Stimulated activated CD4-positive, alpha-beta T cell treated with anti-CD3 and anti-CD28 coated beads, Interleukin-1b, Interleukin-23, amount 100 ng/mL, for 24 hours (primary cell): ENCODE measurements at places on chromosomes 1 and 21.

DNA sequence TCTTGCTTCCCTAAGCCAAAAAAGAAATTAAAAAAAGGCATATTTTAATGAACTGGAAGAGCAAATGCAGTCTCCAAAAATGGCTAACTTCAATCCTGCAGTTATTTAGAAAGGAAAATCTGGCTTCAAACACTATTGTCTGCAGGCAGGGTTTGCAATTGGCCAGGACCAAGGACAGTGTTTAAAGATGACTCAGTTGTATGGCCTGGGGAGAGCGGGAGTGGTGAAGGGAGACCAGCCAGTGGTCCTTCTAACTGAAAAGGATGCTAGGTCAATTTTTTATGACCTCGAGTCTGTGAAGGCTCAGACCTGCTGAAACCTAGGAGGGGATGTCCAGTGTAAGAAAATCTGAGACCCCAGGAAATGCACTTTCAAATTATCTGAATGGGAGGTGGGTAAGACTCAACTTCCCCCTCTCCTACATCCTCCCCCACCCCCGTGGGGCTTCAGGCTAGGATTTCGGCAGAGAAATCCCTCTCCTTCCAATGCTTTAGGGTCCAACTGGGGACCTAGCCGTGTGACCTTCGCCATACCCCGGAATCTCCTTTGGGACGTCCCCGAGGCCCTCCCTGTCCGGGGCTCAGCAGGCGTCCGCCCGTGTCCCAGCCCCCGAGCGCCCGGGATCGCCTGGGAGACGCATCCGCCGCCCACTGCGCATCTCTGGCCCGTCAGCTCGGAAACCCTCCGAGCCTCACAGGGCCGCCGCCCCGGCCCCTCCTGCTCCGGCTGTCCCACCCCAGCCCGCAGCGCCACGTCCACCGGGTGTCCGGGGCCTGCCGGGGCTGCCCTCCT, 602 bp upstream of the RIMKLA start:
- no peak for DNase-seq

- no peak for DNase-seq
These were observed 4.8 kb upstream of the HES5 start for GRCh38 chr1:2534687-2535441.

DNA sequence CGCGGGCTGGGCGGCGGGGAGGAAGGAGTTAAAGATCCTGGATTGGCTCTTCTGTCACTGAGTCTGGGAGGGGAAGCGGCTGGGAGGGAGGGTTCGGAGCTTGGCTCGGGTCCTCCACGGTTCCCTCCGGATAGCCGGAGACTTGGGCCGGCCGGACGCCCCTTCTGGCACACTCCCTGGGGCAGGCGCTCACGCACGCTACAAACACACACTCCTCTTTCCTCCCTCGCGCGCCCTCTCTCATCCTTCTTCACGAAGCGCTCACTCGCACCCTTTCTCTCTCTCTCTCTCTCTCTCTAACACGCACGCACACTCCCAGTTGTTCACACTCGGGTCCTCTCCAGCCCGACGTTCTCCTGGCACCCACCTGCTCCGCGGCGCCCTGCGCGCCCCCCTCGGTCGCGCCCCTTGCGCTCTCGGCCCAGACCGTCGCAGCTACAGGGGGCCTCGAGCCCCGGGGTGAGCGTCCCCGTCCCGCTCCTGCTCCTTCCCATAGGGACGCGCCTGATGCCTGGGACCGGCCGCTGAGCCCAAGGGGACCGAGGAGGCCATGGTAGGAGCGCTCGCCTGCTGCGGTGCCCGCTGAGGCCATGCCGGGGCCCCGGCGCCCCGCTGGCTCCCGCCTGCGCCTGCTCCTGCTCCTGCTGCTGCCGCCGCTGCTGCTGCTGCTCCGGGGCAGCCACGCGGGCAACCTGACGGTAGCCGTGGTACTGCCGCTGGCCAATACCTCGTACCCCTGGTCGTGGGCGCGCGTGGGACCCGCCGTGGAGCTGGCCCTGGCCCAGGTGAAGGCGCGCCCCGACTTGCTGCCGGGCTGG, at the start of gene NPR1:
Gene NPR1, plus strand, starts transcription at position 170 of the 818 bp plus-strand sequence. Its CDS starts 421 bp downstream, at position 591.
- no peak for DNase-seq

GRCh38 chr1:22212400-22213233, 69.7 kb upstream of the WNT4 start:
- no peak for DNase-seq

- no peak for DNase-seq
These were observed 1530.9 kb upstream of the TPTE start for GRCh38 chr21:8990326-8991087.

DNA sequence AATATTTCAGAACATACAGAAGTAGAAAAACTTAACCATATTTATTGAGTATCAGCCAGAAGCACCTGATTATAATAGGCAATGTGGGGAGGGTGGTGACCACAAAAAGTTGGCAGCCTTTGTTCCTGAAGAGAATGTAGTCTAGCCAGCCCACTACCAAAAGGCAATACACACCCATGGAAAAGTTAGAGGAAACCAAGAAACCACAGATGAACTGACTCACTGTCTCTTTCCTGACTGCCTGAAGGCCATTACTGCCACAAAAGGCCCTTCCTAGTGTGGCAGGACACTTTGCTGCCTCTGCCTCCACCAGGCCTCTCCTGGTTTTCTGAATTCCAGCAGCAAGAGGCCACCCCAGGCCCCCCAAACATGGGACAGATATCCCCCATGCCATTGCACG, 14.6 kb upstream of the PROX1 start:
- DNase-seq, result no peak

GRCh38 chr1:72018562-72018961, 263.8 kb downstream of the NEGR1 start:
- DNase-seq, result no peak

- DNase-seq, result no peak
These were observed 15.9 kb upstream of the SLC19A1 start for GRCh38 chr21:45558044-45558721.

- no peak for DNase-seq
These were observed 33.2 kb downstream of the RCSD1 start for GRCh38 chr1:167663002-167663772.

- DNase-seq, result no peak
These were observed 17.0 kb upstream of the OLFML2B start for GRCh38 chr1:162040657-162041056.

DNA sequence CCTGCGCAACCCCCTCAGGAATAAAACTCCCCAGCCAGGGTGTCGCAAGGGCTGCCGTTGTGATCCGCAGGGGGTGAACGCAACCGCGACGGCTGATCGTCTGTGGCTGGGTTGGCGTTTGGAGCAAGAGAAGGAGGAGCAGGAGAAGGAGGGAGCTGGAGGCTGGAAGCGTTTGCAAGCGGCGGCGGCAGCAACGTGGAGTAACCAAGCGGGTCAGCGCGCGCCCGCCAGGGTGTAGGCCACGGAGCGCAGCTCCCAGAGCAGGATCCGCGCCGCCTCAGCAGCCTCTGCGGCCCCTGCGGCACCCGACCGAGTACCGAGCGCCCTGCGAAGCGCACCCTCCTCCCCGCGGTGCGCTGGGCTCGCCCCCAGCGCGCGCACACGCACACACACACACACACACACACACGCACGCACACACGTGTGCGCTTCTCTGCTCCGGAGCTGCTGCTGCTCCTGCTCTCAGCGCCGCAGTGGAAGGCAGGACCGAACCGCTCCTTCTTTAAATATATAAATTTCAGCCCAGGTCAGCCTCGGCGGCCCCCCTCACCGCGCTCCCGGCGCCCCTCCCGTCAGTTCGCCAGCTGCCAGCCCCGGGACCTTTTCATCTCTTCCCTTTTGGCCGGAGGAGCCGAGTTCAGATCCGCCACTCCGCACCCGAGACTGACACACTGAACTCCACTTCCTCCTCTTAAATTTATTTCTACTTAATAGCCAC, 696 bp downstream of the TGFB2 start:
- DNase-seq, result no peak

DNA sequence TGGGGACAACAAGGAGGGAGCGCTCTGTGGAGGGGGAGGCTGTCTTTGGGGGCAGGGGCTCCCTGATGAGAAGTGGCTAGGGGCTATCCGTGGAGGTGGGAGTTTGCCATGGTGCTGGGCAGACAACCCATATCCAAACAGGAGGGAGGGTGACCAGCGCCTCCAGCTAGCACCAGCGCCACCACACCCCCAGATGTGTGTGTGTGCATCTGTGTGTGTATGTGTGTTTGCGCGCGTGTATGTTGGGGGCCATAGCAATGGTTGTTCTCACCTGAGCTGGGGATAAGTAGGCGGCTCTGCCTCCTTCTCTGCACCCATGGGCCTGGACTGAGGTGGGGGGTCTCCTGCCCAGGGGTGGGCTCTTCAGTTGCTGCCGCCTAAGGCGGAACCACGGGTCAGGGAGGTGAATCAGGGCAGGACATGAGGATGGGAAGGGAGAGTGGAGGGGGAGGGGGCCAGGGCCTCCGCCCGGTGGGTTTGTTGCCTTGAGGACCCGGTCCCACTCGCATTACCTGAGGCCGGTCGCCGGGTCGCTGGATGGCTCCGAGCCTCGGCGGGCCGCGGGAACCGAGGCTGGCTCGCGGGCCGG, 345 bp downstream of the HPCAL4 start:
- no peak for DNase-seq

DNA sequence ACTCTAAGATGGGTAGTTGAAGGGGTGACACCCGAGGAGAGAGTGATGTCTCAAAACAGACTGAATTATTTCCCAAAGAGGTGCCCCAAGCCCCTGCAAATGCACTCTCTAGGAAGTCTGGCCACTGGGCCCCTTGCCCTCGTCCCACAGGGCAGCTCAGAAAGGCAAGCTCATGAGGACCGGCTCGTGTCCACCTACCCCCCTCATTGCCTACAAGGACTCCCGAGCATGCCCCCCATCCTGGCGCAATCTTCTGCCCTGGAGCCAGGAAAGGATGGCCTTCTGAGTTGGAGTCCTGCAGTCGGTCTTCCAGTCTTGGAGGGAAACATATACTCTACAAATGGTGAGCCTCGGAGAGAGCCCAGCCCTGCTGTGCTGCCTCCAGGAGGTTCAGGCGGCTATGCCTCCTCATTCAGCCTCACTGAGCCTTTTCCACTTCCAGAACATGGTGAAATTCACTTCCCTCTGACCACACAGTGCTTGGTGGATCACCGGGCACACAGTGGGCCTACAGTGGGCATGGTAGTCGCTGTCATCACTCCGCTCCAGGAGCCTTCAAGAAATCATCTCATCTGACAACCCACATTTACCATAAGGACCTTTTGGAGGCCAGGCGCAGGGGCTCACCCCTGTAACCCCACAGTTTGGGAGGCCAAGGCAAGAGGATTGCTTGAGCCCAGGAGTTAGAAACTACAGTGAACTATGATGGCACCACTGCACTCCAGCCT, 5.8 kb upstream of the WNT3A start:
- no peak for DNase-seq

GRCh38 chr1:87927391-87928280, 599.0 kb downstream of the LMO4 start:
- DNase-seq, result no peak

DNA sequence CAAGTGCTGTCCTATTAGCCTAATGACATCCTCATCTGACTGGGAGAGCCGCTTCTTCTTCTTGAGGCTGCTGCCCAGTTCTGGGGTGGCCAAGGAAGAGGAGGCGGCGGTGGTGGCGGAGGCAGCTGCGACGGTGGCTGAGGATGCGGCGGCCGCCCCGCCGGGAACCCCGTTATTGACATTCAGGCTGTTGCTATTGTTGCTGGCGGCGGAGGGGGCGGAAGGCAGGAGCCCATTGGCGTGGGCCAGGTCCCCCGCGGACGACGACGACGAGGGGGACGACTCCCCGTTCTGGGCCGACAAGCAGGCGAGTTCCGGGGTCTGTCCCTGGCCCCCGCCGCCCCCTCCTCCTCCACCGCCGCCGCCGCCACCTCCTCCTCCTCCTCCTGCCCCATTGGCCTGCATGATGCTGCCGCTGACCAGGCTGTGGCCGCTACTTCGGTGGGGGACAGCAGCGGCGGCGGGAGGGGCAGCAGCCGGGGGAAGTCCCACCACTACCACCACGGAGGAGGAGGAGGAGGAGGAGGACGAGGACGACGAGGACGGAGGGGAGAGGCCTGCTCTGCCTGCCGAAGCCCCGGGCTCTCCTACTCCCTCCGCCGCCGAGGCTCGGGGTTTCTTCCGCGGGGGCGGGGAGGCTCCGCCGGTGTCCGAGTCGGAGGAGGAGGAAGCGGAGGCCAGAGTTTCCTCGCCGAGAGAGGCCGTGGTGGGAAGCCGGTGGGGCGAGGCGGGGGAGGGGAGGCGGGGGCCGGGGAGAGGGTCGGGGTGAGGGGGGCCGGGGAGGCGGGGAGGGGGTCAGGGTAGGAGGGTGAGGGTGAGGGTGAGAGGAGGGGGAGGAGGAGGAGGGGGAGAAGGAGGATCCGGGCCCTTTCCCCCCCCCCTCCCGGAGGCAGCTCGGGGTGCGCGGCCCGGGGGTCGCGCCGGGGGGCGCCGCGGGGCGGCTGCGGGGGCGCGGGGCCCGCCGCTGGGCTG, 610 bp downstream of the WDR26 start:
- peak; percentile 11 for DNase-seq

DNA sequence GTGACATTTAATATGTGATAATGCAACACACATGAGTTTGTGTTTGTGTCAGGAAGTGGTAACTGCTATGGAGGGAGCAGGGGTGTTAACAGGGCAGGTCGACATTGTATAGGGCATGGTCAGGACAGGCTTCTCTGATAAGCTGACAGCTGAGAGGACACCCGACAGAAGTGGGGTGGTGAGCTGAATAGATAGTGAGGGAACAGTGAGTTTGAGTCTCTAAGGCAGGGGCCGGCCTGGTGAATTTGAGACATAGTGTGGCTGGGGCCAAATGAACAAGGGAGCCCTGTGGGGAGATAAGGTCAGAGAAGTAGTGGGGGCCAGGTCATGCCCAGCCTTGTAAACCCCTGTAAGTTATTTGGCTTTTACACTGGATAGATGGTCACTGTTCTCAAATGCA, 217.4 kb upstream of the KIAA0040 start:
- no peak for DNase-seq

DNA sequence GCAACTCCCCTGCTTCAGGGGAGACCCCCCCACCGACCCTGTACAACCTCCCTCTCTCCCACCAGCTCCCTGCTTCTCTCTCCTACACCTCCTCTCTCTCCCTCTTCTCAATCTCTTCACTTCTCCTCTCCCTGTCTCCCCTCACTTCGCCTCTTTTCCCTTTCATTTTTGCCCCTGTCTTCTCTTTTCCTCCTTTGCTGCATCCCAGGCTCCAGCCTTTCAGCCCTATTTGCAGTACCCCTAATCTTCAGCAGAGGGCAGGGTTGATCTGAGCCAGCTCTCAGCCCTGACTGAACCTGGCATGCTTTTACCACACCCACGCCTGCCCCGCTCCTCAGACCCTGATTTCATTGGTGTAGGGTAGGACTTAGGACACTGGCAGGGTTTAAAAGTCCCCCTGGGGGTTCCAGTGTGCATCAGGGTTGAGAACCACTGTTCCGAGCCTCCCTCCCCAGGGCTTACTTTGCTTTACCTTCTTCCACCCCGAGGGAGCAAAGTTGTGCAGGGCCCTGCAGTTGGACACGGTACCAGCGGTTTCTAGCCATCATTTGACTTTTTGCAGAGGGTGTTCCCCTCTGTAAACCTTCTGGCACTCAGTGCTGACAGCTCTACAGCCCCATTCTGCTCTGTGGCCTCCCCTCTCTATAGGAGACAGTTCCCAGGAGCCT, 67.3 kb upstream of the CNTN2 start:
- DNase-seq, result peak; percentile 30
